ENCODE measurements at places on chromosomes 16 and 17.

DNA sequence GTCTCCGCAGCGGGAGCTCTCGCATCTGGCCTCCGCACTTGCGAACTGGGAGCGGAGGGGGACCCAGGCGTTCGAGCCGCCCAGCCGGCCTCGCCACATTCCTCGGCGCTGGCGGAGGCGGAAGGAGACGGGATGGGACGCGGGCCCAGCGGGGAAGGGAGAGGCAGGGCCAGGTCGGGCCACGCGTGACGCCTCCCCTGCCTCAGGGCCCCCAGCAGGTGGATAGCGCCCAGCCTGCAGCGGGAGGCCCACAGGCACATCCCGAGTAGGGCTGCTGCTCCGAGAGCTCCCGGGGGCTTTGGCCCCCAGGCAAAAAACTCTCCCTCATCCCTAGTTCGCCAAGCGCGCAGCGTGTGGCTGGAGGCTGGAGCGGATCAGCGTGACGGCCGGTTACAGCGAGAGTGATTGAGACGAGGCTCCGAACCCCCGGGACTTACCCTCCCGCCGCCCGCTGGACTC lies 800 bp downstream of the PLEKHH3 start:
- DNase-seq, result peak; percentile 38

DNA sequence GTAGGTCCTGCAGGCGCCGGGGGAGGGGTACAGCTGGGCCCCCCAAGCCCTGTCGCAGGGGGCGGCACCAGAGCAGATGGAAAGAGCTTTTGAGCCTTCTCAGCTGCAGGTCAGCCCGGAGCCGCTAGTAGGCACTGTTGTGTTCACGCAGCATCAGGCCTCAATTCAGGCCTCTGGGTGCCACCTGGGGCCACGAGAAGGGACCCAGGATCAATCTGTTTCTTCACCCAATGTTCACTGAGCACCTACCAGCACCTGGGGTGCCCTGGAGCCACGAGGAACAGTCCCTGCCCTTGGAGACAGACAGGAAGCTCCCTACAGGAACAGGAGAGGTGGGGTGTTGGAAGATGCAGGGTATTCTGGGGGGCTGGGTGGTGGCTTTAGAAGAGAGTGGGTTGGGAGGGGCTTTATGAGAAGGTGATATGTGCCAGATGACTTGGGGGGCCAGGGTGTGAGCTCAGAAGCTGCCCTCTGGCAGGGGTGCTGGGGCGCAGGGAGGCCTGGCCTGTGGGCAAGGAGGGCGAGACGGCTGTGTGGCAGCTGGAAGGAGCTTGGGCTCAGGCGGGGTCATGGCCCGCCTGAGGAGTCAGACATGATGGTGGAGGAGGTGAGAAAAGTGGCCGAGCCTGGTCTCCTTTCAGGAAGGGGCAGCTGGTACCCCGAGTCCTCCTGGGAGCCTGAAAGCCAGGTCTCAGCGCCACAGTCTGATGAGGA lies 121.9 kb upstream of the GSE1 start:
- no peak for DNase-seq

DNA sequence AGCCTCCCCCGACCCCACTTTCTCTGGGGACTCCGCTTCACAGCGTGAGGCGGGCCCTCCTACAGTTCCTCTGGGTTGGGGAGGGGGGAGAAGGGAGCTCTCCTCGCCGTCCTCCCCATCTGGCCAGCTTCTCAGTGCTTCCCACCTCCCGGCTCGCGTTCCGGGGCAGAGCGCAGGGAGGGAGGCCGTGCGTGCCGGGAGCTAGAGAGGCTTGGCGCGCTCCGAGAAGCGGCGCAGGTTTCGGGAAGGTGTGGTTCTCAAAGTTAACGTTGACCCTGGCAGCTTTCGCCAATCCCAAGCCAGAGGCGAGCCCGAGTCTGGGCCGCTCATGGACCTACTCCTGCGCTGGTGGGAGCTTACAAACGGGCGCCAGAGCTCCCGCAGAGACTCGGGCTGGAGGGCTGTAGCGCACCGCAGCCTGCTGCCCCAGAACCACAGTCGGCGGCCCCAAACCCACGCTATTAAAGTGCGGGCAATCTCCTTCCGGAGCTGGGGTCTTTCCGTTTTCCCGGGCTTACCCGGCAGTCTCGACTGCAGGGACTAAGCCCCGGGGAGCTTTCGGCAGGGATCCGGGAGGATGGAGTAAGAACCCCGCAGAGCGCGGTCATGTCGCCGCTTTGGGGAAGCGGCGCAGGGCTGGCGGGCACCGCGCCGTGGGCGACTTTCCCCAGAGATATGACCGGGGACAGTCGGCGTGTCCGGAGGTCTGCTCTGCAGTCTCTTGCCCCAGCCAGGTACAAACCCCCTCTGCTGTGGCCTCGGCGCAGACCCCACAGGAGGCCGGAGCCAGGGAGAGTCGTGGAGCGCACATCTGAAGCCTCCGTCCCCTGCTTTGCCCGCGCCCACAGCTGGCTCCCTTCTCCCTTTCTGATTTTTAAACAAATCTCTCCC lies 787 bp downstream of the CDH11 start:
- peak; percentile 36 for DNase-seq

GRCh38 chr16:13176711-13177110 lies 275.3 kb downstream of the SHISA9 start:
- no peak for DNase-seq

DNA sequence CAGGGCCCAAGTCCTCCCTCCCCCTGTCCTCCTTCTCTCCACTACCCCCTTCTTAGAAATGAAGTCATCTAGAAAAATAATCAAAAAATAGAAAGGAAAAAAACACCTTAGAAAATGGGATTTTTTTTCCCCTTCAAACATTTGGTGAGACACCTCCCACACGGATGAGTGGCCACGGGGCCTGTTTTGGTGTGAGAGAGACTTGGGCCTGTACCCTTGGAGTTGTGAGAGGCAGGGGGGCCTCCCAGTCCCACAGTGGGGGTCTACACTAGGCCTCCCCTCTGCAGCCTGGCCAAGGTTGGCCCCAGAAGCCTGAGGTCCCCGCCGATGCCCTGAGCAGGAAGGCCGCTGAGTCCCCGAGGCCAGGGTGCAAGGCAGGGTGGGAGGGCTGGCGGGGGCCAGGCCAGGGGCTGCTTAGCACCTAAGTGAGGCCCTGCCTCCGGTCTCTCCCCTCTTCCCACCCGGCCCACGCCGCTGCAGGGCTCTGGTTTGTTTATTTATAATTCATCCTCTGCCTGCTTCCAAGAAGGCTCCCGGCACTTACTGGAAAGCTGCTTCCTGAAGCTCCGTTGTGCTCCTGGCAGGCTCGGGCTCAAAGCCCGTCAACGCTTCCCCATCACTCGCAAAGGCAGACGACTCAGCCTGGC lies 26.4 kb downstream of the NPTX1 start:
- DNase-seq, result no peak

- DNase-seq, result no peak
These were observed 26.1 kb upstream of the ZNHIT3 start for GRCh38 chr17:36460265-36460937.

- peak; percentile 90 for DNase-seq
These were observed 481.9 kb downstream of the SOX9 start for GRCh38 chr17:72602517-72603419.

- no peak for DNase-seq
These were observed 31.9 kb downstream of the KIFC3 start for GRCh38 chr16:57770361-57770760.

GRCh38 chr16:78579020-78579419 lies 479.6 kb downstream of the WWOX start:
- no peak for DNase-seq

DNA sequence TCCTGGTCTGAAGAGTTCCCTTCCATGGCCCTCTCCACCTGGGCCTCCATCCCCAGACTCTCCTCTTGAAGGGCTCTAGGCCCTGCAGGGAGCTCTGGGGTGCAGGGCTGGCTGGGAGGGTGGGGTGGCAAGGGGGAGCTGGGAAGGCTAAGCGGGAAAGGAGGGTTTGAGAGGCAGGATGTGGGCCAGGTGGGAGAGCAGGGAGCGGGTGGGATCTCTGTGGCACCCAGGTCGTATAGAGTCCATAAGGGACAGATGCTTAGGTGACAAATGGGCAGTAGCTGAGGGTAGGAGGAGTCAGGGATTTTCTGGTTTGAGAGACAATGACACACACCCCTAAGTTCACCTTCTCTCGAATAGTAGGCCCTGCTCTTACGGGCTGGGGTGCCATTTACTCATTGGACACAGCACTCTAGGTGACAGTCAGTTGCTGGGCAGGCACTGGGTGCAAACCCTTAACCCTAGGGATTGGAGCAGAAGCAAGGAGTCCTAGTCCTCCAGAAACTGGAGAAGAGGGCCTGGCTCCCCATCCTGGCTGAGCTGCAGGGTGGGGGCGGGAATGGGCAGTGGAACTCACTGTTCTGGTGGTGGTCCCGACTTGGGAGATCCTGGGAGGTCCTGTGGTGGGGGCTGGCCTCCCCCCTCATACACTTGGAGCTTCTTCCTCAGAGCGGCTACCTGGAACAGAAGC lies 15.3 kb downstream of the KIF18B start:
- DNase-seq, result no peak

GRCh38 chr17:31274252-31274651 lies 22.8 kb downstream of the OMG start:
- DNase-seq, result no peak

- DNase-seq, result no peak
These were observed 1.6 kb downstream of the SLC47A2 start for GRCh38 chr17:19714542-19715411.

DNA sequence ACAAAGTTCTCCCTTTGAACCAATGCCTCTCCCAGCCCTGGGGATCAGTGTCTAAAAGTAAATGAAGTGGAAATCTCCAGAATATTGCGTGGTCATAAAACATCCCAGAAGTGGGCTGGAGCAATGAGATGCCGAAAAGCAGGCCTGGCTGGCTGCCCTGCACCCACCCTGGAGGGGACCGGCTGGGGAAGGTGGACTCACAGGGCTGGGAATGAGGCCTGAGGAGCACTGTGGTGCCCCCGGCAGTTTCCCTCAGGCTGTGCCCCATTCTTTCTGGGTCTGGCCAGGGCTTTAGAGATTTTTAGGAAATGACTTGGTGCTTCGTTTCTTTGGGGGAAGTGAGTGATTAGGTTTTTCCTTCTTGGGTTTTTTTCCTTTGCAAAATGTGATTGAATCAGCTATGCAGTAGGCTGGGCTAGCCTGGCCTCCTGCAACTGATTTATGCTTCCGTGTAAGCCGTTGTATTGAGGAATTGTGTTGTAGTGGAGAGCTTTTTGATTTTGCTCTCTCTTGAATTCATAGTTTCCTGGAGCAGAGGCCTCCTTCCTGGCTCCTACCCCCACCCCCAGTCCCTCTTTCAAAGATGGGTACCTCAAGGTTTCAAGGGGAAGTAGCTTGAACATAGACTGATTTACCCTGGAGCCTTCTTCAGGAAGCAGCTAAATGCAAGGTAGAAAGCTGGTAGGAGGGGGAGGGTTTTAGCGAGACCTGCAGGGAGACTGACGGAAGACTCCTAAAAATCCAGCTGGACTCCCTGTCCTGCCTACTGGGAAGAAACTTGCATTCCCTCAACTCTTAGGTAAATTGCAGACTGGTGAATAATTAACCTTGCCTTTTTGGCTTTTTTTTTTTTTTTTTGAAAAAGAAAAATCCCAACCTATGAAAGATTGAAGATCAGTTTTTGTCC lies 170.2 kb downstream of the RAB11FIP4 start:
- DNase-seq, result peak; percentile 74

DNA sequence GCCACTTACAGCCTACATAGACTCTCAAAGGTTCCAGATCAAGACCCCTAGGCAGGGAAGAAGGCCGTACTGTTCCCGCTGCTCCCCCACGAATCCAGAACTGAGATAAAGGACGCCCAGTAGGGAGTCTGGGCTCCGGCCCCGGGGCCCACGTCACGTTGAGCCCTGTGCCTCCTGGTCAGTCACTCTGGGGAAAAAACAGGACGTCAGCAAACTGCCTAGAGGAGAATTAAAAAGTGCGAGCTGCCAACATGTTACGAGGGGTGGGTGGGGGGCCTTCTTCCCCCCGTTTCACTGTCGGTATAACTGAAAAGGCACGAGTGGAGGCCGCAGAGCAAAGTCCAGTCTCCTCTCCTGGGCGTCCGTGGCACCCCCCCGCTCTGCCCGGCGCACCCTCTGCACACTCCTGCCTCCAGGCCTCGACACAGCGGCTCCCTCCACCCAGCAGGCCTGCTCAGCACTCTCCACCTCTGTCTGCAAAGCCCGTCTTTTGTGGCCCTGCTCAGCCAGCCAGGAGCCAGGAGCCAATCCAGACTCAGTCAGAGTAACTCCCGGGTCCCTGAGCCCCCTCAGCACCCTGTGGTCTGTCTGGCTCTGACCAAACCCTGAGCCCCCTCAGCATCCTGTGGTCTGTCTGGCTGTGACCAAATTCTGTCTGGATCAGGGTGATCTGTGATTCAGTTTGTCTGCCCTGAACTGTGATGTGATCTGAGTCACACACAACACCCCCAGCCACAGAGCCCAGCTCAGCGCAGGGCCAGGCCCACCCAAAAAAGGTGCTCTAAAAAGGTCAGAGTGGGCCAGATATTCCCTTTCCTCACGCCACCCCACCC lies 6.2 kb downstream of the ITGAE start:
- peak; percentile 90 for DNase-seq

DNA sequence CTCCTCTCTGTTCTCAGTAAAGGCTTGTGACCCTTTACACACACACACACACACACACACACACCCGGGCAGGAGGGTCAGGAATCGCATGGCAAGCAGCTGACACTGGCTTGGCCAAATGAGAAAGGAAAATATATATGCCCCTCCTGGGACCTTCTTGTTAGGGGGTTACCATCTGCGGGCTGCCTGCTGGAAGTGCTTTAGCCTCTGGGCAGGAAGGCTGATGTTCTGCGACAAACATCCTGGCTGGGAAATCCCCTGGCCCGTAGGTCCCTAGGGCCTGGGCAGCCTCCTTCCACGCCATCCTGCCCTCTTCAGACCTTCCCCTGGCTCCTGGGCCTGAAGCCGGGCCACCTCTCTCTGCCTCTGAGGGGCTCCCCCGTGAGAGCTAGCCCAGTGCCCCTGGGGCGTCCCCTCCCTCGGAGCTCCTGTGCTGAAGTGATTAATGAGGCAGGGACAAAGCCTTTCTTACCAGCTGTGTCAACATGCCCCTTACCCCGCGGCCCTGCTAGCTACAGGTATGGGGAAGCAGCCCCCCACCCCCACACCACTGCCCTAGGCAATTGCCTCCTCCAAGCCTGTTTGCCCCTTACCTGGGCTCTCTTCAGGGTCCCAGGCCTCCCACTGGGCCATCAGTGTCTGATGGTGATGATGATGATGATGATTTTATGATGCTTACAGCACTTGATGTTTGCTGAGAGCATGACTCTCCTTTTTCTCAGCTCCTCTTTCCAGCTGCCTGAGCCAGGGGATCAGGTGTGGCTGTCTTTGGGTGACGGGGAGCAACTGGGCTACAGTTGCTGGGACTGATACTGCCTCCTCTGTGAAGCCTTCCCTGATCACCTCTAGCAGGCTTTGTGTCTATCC lies 32.8 kb upstream of the ETV4 start:
- DNase-seq, result peak; percentile 50

All from fibroblast of skin of right biceps (primary cell).